ENCODE measurements at places on chromosomes 3 and 15. TPM values are rescaled to one million over a fixed set of nuclear protein-coding genes. Genes with fewer than 3 reads are reported as not detected.

- DNase-seq = no peak
Observed at GRCh38 chr3:30832961-30833575, 61.4 kb downstream of the GADL1 start.

GRCh38 chr3:35617370-35617769 lies 22.0 kb upstream of the ARPP21 start:
- DNase-seq = no peak

DNA sequence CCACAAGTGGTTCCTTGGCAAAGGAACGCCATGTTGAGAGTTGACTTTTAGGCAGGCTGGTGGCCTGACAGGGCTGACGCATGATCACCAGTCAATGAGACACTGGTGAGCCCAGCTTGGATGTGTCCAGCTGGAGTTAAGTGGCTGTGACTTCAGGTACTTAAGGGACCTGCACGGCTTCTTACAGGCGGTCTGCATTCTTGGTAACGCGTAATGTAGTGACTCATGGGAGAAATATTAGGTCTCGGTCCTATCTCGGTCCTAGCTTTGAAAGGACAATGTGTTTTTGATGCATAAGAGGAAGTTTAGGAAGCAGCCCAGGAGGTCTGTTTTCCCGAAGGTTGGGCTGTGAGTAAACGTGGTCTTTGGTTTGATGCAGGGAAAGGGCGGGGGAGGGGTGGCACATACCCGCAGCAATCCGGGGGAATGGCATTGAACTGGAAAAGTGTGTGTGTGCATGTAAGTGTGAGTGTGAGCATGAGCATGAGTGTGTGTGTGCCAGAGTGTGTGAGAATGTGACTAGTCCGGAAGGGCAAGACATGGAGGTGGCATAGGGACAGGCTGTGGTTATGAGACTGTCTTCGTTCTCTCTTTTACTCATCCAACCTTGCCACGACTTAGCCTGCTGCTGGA lies 55.3 kb downstream of the FAM43A start:
- no peak for DNase-seq

DNA sequence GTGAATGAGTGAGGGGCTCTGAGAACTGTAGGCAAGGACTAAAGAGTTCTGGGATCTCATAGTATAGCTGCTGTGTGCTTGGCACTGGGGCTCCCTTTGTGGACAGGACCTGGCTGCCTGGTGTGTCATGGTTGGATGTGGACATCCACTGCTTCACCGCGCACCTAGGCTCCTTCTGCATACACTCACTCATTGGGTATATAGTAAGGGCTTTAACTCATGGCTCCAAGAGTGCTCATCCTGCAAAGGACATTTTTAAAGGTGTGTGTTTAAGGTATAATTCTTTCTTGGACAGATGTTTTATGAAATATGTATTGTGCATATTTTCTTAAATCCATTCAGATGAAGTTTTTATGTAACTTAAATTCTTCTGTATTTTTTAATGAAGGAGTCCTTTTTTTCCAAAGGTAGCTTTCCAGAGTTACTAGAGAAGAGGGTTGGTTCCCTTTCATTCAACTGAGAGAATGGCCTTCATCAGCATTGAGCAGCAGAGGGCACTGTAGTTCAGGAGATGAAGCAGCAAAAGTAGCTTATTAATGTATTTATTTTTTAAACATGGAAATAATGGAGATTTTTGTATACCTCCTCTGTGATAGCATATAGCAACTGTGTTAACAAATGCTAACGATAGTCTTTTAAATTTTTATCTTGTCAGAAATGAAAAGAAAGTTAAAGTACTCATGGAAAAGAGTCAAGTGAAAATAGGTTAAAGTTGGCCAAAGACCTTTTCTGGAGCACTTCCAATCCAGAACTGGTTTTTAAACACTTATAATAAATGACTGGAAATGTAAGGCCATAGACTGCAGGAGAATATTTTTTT lies 25.2 kb downstream of the OXNAD1 start:
- no peak for DNase-seq

DNA sequence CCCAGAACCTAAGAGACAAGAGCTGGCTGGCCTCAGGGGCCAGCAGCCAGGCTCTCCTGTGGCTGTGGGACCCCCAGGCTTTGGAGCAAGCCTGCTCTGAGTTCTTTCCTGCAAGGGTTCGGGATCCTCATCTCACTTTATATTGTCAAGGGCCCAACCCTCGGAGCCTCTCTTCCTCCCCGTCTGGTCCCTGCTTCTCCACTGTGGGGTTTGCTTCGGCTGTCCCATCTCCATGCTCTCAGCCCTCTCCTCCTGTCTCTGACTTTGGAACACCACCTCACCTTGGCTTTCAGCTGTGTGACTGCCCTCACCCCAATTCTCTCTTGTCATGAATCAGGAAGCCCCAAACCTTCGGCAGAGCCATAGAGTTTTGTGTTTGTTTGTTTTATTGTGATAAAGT lies 30.0 kb downstream of the MRAS start:
- DNase-seq = no peak

DNA sequence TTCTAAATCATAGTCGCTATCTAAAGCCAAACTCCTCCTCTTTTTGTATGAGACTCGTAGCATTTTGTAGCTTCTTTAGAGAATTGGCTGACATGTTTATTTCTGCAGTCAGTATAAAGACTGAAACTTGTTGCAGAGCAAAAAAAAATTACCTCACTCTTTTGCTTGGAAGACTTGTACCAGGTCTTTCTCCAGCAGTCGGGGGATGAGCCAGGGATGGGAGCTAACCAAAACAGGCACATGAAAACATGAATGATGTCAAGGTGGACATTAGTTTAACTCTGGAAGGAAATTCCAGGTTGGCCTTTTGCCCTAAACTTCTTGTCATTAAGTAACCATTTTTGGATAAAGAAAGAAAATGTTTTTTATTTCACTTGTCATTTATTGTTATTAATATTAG lies 47.0 kb upstream of the SCAANT1 start:
- DNase-seq = no peak

GRCh38 chr15:95281470-95281869 lies 1049.0 kb upstream of the NR2F2 start:
- DNase-seq = no peak

GRCh38 chr15:36622197-36622795 lies 42.9 kb downstream of the CDIN1 start:
- no peak for DNase-seq

DNA sequence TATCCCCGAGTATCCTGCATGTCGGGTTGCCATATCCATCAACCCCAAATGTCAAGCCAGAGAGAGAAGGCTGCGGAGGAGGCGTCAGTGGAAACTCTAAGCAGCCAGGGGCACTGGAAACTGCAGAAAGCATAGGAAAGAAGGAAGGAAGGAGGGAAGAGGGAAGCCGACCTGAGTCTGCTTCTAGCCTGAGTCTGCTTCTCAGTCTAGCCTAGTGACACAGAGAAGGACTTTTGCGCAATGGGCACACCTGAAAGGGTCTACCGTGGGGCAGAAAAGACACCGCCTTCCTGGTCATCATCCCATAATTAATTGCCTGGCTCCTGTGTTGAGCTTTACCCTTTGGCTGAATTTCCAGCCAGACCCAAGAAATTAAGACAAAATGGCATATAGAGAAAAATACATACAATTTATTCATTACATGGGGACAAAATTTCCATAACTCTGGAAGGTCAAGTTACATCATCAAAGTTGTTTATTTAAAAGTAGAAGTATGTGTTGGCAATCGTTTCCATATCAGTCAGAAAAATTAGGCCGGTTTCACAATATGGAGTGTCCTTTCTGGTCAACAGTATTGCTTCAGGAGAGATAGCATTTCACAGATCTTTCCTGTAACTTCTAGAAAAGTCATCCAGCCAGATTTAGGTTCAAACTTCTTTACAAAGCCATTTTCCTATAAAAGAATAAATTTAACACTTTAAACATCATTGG lies 10.3 kb downstream of the BCL2A1 start:
- DNase-seq = no peak

GRCh38 chr15:29917600-29918597 lies 95.6 kb upstream of the TJP1 start:
- no peak for DNase-seq

GRCh38 chr3:63927422-63928280 lies 15.5 kb upstream of the SCAANT1 start:
- no peak for DNase-seq

DNA sequence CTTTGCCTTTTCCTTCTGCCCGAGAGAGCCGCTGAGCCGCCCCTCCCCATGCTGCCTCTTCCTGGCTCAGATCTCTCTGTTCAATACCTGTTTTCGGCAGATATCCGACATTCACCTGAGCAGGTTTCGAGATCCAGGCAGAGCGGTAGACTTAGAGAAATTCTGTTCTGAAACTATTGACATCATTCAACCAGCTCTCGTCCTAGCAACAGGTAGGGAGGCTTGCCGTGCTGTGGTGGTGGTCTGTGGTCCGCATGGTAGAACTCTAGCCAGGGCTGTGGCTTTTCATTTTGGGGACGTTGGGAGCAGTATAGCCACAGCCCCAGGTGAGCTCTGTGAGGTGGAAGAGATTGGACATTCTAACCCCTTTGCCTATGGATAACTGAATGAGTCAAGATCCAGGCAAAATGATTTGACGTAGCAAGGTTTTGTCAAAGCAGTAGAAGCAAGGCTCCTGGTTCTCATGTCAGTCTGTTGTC lies 810 bp downstream of the TMEM62 start:
- no peak for DNase-seq

DNA sequence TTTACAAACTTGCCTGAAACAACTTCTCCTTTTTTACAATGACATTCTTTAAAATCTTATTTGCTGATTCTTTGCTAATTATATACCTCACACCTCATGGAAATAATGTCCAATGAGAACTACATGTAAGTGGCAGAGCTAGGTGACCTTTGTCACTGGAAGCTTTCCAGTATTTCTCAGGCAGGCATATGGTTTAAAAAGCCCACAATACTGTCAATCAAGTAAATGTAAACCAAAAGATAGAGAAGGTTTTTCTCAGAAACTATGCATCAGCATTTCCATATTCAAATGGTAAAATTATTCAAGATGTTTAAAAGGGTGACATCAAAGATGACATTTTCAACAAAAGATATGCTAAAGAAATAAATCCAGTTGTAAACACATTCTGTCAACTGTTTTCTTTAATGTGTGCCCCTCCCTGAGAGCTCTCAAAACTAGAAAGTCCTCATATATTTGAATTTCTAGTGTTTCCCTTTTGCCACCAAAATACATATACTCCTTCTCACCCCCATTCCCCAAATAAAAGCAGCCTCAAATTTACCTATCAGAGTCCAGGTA lies 10.1 kb upstream of the STRIT1 start:
- DNase-seq = no peak

- DNase-seq = no peak
Observed at GRCh38 chr15:76678766-76679165, 226.4 kb downstream of the SCAPER start.

- no peak for DNase-seq
Observed at GRCh38 chr3:98528474-98529346, 3.1 kb upstream of the GPR15 start.

DNA sequence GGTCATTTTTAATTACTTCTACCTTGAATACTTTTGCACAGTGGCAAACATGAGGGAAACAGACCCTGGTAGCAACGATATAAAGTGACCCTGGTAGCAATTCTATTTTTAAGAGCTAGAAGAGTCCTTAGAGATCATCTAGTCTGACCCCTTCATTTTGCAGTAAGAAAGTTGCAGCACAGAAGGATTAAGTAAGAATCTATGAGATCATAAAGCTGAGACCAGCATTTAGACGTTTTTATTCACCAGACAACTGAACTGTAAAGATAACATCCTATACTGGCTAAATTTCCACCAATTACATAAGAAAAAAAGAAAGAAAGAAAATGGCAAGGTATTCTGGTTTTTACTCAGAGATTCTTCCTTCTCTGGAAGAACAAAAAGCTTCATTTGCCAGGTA lies 49.9 kb downstream of the LRRFIP2 start:
- no peak for DNase-seq

DNA sequence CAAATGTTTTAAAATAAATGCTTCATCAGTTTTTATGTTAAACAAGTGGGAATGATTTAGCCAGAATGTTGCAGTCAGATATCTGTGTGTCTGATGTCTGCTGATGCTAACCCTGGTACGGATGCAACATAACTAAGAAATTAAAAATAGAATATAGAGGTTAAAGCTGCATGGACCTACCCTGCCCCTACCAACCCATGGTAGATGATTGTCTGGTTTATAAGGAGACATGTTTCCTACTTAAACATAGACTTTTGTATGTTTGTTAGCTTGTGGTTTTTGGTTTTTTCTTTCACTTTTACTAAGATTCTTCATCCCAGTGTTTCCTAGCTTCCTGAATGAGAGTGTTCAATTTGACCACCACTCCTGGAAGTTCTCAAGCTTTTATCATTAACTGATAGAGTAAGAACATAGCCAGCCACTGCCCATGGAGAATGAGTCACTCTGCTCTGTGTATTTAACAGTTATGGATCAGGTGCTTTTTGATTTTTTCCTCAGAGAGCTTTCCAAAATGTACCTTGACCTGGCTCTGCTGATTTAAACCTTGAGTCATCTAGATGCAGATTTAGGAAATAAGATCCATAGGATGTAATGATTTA lies 70.7 kb upstream of the VEPH1 start:
- DNase-seq = no peak

DNA sequence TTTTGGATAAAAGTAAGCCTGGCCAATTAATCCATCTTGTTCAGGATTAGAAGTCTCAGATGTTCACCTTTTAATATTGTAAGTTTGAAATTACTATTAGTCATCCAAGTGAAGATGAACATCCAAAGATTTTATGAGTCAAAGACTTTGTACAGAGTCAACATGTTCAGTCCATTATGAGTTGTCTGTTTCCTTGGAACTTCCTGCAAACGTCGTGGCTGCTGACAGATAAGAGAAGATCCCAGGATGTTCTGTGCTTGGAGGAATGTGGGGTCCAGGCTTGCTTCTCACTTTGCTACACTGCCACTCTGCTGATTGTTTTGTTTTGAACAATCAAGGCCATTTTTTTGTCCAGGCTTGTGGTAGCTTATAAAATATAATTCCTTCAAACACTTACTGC lies 74.3 kb upstream of the SLCO2A1 start:
- no peak for DNase-seq

GRCh38 chr3:14047841-14048240 lies 76.8 kb downstream of the CHCHD4 start:
- no peak for DNase-seq

- no peak for DNase-seq
Observed at GRCh38 chr3:178880274-178880673, 191.3 kb downstream of the ZMAT3 start.

DNA sequence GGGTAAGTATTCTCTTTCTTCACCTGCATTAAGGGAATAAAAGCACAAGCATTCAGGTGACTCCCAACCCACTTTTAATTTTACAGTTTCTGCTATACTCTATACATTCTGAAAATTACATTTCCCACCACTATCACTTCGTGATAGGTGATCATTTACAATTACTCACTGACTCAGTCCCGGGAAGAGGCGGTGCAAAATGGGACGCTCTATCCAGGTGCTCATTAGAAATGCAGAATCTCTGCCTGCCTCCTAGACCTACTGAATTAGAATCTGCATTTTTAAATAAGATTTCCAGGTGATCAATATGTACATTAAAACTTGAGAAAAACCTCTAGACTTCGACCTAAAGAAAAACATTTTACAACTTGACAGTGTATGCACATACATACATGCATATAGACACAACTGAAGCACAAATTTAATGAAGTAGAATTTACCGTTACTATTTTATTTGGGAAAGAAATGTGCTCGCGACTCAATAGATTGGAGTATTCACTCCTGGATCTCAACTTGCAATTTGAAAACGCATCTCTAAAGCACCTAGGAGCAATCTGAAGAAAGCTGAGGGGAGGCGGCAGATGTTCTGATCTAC lies 598 bp upstream of the TGFBR2 start:
- no peak for DNase-seq

Gene FMN1
- 21.3 TPM for total RNA-seq

Gene WDR49
- total RNA-seq = 0.52 TPM

Gene UROC1
- total RNA-seq = not detected

Gene ST8SIA2
- total RNA-seq = 0.06 TPM

Gene FEZF2
- not detected for total RNA-seq

Gene LSG1
- total RNA-seq = 45.9 TPM

Gene CHRD
- 5.2 TPM for total RNA-seq

Gene SAMD7
- not detected for total RNA-seq

Gene CYP8B1
- not detected for total RNA-seq
